ENCODE measurements at places on chromosomes 3 and 15.

GRCh38 chr3:36911990-36912804 lies 32.7 kb downstream of the TRANK1 start:
- no peak for DNase-seq

DNA sequence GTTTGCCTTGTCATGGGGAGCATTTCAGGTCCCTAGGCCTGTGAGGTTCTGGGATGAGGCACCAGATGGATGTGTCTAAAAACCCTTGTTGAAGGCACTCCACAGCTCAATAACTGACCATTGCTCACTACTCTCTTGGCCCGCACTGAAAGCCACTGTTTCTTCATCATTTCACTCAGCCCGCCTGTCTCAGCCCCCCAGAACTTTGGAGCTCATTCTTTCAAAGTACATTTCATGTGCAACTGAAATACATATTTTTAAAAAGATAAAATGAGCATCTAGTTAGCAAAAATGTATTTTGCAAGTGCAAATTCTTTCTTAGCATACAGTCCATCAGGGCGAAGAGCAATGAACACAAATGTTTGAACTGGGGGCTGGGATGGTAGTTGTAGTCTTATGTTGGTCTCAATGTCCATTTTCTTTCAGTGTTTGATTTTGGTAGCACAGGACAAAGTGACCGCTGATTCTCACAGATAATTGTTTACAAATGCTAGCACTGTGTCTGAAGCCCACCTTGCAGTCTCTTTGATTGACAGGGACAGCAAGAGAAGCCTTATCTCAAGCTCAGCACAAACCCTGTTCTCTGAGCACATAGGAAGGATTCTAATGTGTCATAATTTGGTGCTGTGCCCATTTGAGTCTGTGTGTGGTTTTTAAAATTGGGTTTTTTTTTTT lies 19.6 kb downstream of the HEMK1 start:
- DNase-seq, result no peak

DNA sequence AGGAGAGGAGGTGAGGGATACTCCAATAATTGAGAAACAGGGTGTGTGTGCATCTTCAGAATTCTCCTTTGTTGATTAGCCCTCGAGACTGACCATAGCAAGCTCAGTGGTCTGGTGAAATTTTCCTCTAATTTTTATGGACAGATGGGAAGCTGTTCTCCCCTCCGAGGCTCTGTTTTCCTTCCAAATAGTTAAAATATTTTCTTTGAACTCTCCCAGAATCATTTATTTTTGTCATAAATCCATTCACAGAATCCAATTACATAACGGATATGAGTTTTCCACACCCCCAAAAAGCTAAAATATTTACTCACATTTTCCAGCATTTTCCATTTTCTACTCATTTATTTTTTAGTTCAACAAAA lies 36.5 kb downstream of the QTRT2 start:
- no peak for DNase-seq

DNA sequence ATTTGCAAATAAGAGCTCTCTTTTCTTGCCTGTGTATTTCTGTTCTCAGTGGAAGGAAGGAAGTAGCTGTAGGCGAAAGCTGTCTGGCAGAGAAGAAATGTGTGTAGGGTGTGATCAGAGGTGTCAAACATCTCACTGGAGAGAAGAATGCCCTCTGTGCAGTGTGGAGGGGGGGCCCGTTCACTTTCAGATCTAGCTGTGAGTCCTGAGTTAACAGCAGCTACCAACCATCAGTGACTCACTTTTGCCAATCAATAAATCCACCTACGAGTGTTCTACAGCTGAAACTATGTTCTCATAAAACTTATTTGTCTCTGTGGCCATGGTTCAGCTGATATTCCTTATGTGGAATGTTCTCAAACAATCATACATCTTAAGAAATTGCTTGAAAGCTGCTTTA lies 103.7 kb downstream of the FRMD4B start:
- DNase-seq, result no peak

DNA sequence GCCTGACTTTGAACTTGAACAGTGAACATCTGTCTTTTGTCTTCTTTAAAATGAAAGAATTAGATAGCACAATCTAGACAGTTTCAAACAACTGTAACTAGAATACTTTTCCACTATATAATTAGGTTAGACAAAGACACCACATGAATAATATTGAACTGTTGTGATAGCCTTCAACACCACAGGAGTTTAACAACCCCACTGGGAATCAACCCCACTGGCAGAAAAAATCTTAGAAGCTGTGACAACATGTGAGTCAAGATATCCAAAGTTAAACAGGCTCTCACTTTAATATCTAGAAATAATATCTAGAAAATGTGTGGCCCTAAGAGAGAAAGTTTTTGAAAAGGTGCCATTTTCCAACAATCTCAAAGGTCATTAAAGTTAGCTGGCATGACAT lies 64.4 kb upstream of the PRICKLE2 start:
- DNase-seq, result no peak

DNA sequence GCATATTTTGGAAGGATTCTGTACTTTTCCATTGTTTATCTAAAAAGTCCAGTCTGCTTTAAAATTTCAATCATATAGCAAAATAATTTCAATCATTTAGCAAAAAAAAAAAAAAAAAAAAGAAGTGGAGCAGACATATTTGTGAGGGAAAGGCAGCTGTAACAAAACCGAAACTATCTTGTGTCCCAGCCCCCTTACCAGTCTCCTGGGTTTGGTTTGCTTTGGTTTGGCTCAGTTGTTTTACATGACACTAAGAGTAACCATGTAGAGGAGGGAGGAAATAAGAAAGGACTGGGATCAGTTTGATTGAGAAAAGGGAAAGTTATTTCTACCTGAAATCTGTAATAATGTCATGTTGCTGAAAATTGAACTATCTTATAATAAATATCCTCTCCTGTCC lies 158.8 kb upstream of the GADL1 start:
- no peak for DNase-seq

DNA sequence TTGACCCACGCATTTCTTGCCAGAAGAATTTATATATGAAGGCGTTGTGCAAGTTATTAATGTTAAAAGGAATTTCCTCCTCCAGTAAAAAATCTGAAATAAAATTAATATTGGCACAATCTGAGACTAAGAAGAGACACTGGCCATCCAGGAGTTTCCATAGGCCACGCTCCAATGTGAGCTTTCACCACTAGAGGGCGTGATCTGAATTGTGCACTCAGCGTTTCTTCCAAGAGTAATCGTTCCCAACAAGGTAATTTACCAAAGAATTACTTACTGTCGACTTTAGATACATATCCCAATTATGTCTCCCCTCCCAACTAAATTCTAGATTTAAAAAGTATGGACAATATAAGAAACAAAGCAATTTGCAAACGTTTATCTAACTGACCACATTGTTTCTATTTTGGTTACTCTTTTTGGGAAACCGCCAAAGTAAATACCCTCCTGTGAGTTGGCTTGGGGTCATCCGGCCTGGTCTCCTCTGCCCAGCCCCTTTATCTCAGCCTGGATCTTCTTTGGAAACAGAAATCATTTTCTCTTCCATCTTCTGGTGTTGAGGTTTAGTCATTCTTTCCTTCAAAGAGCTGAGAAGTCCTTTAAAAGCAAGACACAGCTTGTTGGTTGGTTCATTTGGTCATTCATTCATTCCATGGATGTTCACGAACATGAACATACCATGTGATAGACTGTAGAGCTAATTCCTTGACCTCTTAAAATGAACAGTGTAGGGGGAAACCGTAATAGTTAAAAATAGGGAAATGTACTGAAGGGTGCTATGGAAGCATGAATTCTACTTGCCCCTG lies 26.2 kb downstream of the POLR2M start:
- no peak for DNase-seq

GRCh38 chr3:184472723-184473428 lies 88.7 kb upstream of the EPHB3 start:
- DNase-seq, result no peak

- DNase-seq, result no peak
Measured at GRCh38 chr3:10240799-10241198, 7.5 kb upstream of the TATDN2 start.

- no peak for DNase-seq
Measured at GRCh38 chr15:68400066-68400456, 31.9 kb downstream of the ITGA11 start.

DNA sequence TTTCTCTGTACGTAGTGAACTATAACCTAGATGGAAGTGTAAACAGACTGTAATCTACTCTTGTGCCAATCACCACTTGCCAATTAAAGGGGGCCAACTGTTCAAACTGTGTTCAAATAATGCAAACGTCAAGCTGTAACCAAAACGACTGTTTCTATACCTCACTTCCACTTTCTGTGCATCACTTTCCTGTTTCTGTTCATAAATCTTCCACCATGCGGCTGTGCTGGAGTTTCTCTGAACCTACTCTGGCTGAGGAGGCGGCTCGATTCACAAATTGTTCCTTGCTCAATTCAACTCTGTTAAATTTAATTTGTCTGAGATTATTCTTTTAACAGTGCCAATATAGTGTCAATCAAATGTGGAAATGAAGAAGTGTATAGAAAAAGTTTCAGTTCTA lies 206.7 kb upstream of the TBC1D5 start:
- DNase-seq, result no peak

Data from HuH-7.5 (cell line).